ENCODE measurements at places on chromosomes 5 and 9. TPM values are rescaled to one million over a fixed set of nuclear protein-coding genes. Genes with fewer than 3 reads are reported as not detected.

CERCAM gene
- total RNA-seq, result 181 TPM

JAKMIP2 gene
- under 0.01 TPM for total RNA-seq

APBA1 gene
- 2.5 TPM for total RNA-seq

ANKDD1B gene
- 0.19 TPM for total RNA-seq

GPR151 gene
- not detected for total RNA-seq

GMCL2 gene
- not detected for total RNA-seq

IL13 gene
- not detected for total RNA-seq

PTPN3 gene
- total RNA-seq, result 2.3 TPM

PPIP5K2 gene
- total RNA-seq, result 48.3 TPM

SLC25A2 gene
- total RNA-seq, result 0.19 TPM

FBP2 gene
- total RNA-seq, result not detected

PCDHGB7 gene
- 4.5 TPM for total RNA-seq

NTRK2 gene
- 2.3 TPM for total RNA-seq

ZNF658 gene
- 5.4 TPM for total RNA-seq

SLC36A3 gene
- not detected for total RNA-seq

PLCXD3 gene
- under 0.01 TPM for total RNA-seq

LCN9 gene
- not detected for total RNA-seq

CCNB1 gene
- total RNA-seq, result 40.9 TPM

GLRX gene
- 87.0 TPM for total RNA-seq

RABEPK gene
- 52.1 TPM for total RNA-seq

PCA3 gene
- total RNA-seq, result under 0.01 TPM

INSYN2B gene
- total RNA-seq, result 24.0 TPM

HEMGN gene
- total RNA-seq, result not detected

ST8SIA4 gene
- 3.8 TPM for total RNA-seq

PCDHA9 gene
- under 0.01 TPM for total RNA-seq

UBE2D2 gene
- total RNA-seq, result 54.7 TPM

PAPPA gene
- total RNA-seq, result 435 TPM

DAPK1 gene
- total RNA-seq, result 19.7 TPM

ENG gene
- total RNA-seq, result 34.3 TPM

FGF1 gene
- total RNA-seq, result 9.6 TPM

IFNA13 gene
- total RNA-seq, result not detected

CDK5RAP2 gene
- 26.5 TPM for total RNA-seq

SLC31A2 gene
- 7.3 TPM for total RNA-seq

HSPB3 gene
- not detected for total RNA-seq

INSL4 gene
- not detected for total RNA-seq

ADAMTSL1 gene
- 63.1 TPM for total RNA-seq

PCDHB14 gene
- total RNA-seq, result 0.58 TPM

PCDHA7 gene
- total RNA-seq, result 2.5 TPM

TPPP gene
- total RNA-seq, result 0.19 TPM

TLR4 gene
- 58.5 TPM for total RNA-seq

SLC4A9 gene
- total RNA-seq, result not detected

TMEM174 gene
- not detected for total RNA-seq

PRLR gene
- total RNA-seq, result under 0.01 TPM

TAL2 gene
- total RNA-seq, result not detected

PCDHB15 gene
- 0.38 TPM for total RNA-seq

RLN2 gene
- total RNA-seq, result not detected

AK8 gene
- total RNA-seq, result under 0.01 TPM

SLC2A6 gene
- total RNA-seq, result 21.1 TPM

ORM2 gene
- total RNA-seq, result not detected

ASS1 gene
- 93.9 TPM for total RNA-seq

EQTN gene
- total RNA-seq, result not detected

DBH gene
- total RNA-seq, result not detected

Measured in regular cardiac myocyte (primary cell).